ENCODE measurements at places on chromosomes 2 and 18.

DNA sequence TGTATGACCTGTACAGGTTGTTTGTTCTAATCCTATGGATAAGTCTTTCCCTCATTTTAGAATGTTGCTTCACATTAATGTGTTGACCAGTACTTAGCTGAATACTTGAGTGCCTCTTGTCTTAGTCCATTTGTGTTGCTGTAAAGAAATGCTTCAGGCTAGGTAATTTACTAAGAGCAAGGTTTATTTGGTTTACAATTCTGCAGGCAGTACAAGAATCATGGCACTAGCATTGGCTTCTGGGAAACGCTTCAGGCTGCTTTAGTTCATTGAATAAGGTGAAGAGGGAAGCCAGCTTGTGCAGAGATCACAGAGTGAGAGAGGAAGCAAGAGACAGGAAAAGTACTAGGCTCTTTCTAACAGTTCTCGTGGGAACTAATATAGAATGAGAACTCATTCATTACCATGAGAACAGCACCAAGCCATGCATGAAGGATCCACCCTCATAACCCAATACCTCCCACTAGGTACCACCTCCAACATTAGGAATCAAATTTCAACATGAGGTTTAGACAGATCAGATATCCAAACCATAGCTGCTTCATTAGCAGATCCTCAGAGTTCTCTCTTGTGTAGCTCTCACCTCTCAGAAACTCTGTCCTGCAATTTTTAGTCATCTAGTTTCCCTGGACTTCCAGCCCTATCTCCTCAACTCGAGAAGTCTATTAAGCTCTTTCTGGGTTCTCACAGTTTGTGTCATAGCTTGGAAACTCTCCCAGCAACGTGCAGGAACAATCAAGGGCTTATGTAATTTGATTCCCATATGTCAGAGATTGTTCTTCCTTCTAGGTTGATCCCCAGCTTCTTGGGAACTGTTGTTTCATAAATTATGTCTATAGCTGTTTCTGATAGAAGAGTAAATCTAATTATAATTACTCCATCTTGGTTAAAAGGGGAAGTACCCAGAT, 2082.3 kb upstream of the CELF4 start:
- peak; percentile 86 for DNase-seq

- no peak for DNase-seq
Measured at GRCh38 chr18:79916546-79917168, 34.8 kb downstream of the SLC66A2 start.

DNA sequence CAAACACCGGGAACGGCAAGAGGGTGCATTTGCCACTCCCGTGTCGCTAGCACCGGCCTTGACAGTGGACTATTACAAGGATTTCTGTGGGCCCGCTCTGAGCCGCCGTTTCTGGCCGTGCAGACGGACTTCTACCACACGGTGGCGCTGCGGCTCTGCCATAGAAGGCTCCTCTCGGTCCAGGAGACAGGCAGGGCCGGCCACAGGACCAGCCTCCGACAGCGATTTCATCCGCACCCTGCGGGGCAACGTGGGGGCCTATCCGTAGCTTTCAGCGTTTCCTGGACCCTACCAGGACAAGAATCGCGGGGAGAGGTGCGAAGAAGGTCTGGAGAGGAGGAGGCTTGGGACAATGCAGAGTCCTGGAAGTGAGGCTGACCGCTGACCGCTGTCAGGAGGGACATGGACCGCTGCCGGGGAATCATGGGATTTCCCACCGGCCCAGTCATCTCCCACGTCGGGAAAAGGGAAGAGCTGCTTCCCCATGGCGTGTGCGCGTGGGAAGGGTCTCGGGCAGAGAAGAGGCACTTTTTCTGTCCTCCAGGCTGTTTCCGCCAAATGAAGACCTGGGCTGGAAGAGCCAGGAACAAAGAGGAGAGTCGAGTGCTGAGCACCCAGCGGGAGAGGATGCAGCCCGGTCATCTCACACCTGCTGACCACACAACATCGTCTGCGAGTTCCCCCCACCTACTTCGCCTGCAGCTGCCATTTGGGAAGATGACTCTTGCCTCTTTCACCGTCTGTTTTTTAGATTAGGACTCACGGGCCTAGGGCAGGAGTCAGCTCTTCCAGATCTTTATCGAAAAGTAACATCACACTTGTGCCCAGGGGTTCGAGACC, 35.5 kb upstream of the HAAO start:
- DNase-seq: peak; percentile 45

GRCh38 chr2:221600388-221600787, 28.3 kb upstream of the EPHA4 start:
- DNase-seq: no peak

GRCh38 chr2:223868005-223868404, 30.6 kb upstream of the AP1S3 start:
- no peak for DNase-seq

DNA sequence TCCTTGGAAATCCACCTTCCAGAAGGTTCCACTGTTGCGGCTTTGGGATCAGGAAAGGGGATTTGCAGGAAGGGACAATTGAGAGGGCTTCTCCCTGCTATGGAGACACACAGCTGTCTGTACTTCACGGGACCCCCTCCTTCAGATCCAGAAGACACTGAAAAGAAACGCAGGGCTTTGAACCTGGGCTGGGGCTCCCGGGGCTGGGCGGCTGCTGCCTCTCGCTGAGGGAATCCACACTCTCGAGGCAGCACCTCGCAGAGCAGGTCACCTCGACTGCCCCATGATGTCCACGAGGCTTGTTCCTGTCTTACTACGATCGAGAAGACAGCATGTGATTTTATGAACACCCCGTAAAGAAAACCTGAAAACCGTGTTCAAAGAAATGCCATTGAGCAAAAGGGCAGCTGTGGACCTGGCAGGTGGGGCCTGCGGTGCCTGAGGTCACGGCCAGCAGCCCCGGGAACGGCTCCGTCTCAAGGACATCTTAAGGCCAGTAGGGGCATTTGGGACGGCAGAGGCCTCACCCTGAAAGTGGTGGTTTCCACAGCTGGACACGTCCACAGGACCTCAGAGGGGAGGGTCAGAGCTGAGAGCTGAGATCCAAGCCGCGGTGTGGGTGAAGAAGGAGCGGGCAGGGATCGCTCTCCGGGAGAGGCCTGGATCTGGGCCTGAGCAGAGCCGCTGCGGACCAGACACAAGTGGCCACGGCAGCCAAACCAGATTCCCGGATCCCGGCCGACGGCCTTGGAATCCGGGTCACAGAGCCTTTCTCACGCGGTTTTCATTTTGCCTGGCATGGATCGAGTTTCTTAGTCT, 165.7 kb downstream of the RTP5 start:
- DNase-seq: no peak

- DNase-seq: no peak
Measured at GRCh38 chr18:74261053-74261713, 30.6 kb downstream of the CYB5A start.

DNA sequence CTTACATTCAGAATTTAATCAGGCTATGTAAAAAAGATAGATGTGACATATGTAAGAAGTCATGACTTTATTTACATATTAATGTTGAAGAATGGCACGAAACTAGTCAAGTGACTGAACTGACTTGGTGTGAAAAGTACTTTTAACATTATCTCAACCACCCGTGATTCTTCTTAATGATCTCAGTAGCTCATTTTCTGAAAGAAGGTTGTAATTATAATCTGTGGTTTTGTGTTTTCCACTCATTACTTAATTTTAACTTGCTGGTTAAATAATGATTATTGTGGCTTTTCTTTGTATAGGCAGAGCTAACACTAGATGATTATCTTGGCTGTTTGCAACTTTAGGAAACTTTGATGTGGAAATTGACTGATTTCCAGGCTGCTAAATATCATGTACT, 18.5 kb downstream of the KCNJ13 start:
- no peak for DNase-seq
